ENCODE measurements at places on chromosomes 11 and 22. TPM values are rescaled to one million over a fixed set of nuclear protein-coding genes. Genes with fewer than 3 reads are reported as not detected.

C11orf87 gene
- total RNA-seq: not detected

DNA sequence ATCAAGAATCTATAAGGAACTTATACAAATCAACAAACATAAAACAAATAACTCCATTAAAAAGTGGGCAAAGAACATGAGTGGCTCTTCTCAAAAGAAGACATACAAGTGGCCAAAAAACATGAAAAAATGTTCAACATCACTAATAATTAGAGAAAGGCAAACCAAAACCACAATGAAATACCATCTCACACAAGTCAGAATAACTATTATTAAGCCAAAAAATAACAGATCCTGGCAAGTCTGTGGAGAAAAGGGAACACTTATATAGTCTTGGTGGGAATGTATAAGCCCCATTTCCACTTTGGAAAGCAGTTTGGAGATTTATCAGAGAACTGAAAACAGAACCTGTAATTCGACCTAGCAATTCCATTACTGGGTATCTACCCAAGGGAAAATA lies 921.0 kb downstream of the KCNA4 start:
- no peak for DNase-seq

GRCh38 chr11:19625438-19625837 lies 87.2 kb upstream of the NAV2 start:
- no peak for DNase-seq

DNA sequence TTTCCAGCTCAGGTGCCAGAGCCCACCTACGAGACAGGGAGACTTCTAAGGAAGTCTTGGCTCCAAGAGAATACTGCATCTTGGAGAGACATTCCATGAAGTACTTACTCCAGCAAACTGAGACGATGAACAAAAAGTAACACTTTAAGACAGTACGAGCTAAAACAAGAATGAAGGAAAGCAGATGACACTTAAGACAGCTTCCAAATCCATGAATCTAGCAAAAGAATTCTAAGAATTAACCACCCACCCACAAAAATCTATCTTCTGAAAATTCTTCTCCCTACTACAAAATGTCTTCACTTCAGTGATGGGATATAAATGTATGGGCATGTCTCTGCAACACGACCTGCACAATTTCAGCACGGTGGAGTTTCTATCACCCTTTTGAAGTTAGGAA lies 132.9 kb downstream of the C11orf58 start:
- DNase-seq: no peak

DNA sequence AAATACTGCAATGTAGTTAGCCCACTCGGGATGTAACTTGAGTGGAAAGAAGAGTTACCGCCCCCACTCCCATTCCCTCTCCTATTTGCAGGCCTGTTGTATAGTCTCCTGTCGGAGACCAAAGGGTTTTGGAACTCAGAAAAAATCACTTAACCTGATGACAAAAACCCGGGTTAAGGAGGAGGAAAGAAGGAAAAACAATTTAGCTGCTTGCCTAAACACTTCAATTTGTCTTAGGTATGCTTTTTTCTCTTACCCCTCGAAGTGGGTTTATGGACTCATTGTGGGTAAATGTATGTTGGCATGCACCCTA lies 2.2 kb downstream of the YAP1 start:
- no peak for DNase-seq

Data from left cardiac atrium (tissue), 4 donors.